ENCODE measurements at places on chromosomes 3 and 15. TPM values are rescaled to one million over a fixed set of nuclear protein-coding genes. Genes with fewer than 3 reads are reported as not detected.
A peak's percentile ranks its signal among the peaks of the same experiment; 100 is the strongest.

DNA sequence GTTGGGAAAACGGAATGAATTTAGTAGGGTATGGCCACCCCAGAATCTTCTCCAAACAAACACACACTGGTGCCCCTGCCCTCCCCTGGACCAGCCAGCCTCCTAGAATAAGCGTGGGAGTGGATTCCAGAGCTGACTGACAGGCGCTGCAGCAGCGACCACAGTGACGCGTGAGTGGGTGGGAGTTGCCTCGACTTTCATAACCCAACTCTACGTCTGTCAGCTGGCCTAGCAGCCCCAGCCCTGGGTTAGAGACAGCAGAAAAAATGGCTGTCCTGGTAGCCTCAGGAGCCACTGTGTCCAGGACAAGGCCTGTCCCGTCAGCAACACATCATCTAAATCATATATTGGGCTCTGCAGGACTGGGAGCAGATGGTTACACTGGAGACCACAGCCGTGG lies 10.0 kb downstream of the PLA2G4B start:
- no peaks in the 10 kb centered on the region for H3K4me1 ChIP-seq
- no peak for DNase-seq
- H3K27ac ChIP-seq = no peak overlapping the region

DNA sequence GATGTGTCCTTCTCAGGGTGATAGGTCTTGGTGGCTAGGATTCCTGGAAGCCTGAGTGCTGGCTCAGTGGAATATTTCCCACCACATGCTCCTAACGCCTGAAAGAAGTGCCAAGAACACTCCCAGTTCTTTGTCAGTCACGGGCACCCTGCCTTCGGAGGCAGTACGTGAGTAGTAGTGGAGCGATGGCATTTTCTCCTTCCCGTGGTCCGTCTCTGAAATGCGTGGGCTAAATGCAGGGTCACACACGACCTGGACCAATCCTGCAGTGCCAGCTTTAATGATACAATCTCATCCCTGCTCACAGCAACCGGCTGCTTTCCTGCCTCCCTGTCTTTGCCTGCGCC lies 14.5 kb downstream of the H1-8 start:
- peak overlapping the region; percentile 96 for H3K27ac ChIP-seq
- H3K4me1 ChIP-seq = peaks cover 63% of the 10 kb centered on the region
- no peaks in the 10 kb centered on the region for H3K36me3 ChIP-seq
- H3K4me3 ChIP-seq = no peak overlapping the region

Gene FES
- 5.7 TPM for total RNA-seq

DNA sequence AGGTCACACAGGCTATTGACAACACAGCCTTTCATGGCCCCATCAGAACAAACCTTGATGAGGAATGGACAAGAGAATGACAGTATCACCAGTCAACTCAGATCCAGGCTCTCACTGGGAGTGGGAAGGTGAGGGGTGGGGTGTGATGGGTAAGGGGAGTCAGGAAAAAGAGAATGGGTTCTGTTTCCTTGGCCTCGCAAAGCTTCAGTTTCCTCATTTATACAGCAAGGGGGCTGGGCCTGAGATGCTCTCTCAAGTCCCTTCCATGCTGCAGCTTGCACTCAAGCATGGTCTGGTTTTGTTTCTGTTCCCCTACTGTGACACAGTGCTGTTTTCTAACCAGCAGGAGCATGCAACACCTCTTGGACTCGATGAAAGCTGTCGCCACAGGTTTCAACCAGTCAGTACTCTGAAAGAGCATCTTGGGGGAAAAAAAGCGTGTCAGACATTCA lies 65.7 kb upstream of the IL12A start:
- no peaks in the 10 kb centered on the region for H3K4me1 ChIP-seq
- H3K27ac ChIP-seq = no peak overlapping the region
- DNase-seq = no peak
- no peak overlapping the region for H3K4me3 ChIP-seq

GRCh38 chr3:174266476-174266875 lies 592.7 kb upstream of the NAALADL2 start:
- H3K4me1 ChIP-seq = no peaks in the 10 kb centered on the region
- no peaks in the 10 kb centered on the region for H3K36me3 ChIP-seq
- H3K4me3 ChIP-seq = no peak overlapping the region
- no peak overlapping the region for H3K27ac ChIP-seq
- DNase-seq = no peak

GRCh38 chr3:21229426-21230135 lies 521.4 kb downstream of the ZNF385D start:
- no peaks in the 10 kb centered on the region for H3K27me3 ChIP-seq
- no peak overlapping the region for H3K4me3 ChIP-seq
- no peaks in the 10 kb centered on the region for H3K36me3 ChIP-seq
- H3K4me1 ChIP-seq = peaks cover 7% of the 10 kb centered on the region
- no peak for DNase-seq

- H3K36me3 ChIP-seq = no peaks in the 10 kb centered on the region
- no peak overlapping the region for H3K4me3 ChIP-seq
- no peak overlapping the region for H3K27ac ChIP-seq
- DNase-seq = no peak
- H3K27me3 ChIP-seq = no peaks in the 10 kb centered on the region
These were observed 139.3 kb upstream of the PEX5L start for GRCh38 chr3:180176059-180176458.

DNA sequence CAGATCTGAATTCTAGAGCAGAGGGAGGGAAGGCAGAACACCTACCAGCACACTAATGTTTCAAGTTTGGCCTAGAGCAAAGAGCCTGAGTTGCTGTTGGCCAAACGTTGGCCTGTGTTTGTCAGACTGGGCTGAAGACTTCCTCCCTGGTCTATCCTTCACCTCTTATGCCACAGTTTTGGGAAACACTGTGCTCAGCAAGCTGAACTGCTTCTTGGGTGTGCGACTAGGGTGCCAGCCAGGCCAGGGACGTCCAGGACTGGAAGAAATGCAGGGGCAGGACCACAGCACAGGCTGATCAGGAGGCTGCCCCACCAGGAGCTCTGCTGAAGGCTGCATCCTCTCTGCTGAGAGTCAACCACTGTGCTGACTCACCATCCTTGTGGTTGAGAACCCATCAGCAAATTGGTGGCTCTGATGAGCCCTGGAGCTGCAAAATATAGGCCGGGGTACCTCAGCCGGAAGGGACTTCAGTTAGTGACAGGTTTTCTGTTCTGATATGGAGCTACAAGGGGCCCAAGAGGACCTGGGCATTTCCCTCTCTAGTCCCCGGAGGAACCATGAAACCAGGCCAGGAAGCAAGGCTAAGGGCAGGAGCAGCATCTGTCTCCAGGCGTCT lies 131.6 kb upstream of the RASGRP1 start:
- no peaks in the 10 kb centered on the region for H3K4me1 ChIP-seq
- H3K36me3 ChIP-seq = no peaks in the 10 kb centered on the region
- no peaks in the 10 kb centered on the region for H3K27me3 ChIP-seq
- no peak overlapping the region for H3K4me3 ChIP-seq
- no peak overlapping the region for H3K27ac ChIP-seq

Gene CPN2
- total RNA-seq = 3.5 TPM

GRCh38 chr3:48301800-48302166 lies 31.7 kb downstream of the SPINK8 start:
- H3K27ac ChIP-seq = peak overlapping the region; percentile 99
- peaks cover 1% of the 10 kb centered on the region for H3K27me3 ChIP-seq
- H3K4me1 ChIP-seq = peaks cover 9% of the 10 kb centered on the region
- peak; percentile 40 for DNase-seq

Gene SIDT1
- total RNA-seq = 0.90 TPM

Gene KY
- total RNA-seq = 1.6 TPM

- no peak overlapping the region for H3K4me3 ChIP-seq
- no peak for DNase-seq
- H3K36me3 ChIP-seq = no peaks in the 10 kb centered on the region
These were observed 7.2 kb upstream of the OTOL1 start for GRCh38 chr3:161489395-161489794.

GRCh38 chr3:6392123-6392522 lies 468.8 kb upstream of the GRM7 start:
- H3K36me3 ChIP-seq = no peaks in the 10 kb centered on the region
- H3K4me3 ChIP-seq = no peak overlapping the region
- H3K27ac ChIP-seq = no peak overlapping the region
- H3K27me3 ChIP-seq = no peaks in the 10 kb centered on the region

- no peak overlapping the region for H3K27ac ChIP-seq
- no peak overlapping the region for H3K4me3 ChIP-seq
- H3K4me1 ChIP-seq = no peaks in the 10 kb centered on the region
These were observed 170.5 kb downstream of the SLCO3A1 start for GRCh38 chr15:92023965-92024364.

DNA sequence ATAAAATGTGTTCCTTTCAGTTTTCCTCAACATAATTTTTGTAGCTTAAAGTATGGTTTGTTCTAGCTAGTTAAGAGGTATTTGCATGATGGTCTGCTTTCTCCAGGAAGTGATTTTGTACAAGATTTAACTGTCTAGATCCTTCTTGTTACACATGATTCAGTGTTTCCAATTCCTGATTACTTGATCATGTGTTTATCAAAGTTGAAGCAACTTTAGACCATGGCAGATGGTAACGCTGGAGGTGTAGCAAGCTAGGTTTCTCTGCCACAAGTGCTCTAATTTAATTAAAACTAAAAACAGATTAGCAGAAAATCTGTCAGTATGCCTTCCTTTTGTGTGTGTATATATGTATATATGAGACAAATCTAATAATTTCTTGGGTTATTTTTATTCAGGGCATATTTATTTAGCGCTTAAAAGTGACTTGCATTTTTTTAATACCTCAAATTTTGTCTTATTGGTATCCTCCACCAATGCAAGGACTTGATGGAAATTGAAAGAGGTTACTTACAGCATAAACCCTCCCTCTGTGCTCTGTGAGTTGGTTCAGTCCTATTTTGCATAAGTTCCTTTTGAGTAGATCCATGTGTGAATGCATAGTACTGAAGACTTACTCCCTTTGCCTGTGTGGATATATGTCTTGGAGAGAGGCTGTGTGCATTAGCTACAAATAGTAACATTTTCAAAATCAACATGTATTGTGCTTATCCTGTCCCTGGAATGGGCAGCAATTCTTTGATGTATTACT lies 157.3 kb upstream of the CGNL1 start:
- peak overlapping the region; percentile 70 for H3K27ac ChIP-seq
- H3K36me3 ChIP-seq = no peaks in the 10 kb centered on the region
- H3K4me1 ChIP-seq = peaks cover 42% of the 10 kb centered on the region

Gene DUOX1
- total RNA-seq = 3.3 TPM

- peaks cover 11% of the 10 kb centered on the region for H3K4me1 ChIP-seq
- no peak overlapping the region for H3K27ac ChIP-seq
These were observed 69.7 kb downstream of the XXYLT1 start for GRCh38 chr3:195201295-195201694.

DNA sequence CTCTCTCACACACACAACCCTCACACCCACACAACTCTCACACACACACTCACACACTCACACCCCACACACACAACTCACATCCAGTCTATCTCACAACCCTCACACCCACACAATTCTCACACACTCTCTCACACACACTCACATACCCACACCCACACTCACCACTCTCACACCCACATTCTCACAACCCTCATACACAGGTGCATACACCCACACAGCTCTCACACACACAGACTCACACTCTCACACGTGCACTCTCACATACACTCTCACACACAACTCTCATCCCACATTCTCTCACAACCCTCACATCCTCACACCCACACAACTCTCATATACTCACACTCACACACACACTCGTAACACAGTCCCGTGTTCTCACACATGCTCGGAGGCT lies 134.4 kb downstream of the FBLN2 start:
- no peak for DNase-seq
- H3K4me3 ChIP-seq = no peak overlapping the region
- H3K27me3 ChIP-seq = no peaks in the 10 kb centered on the region
- H3K4me1 ChIP-seq = no peaks in the 10 kb centered on the region

GRCh38 chr15:52445553-52445952 lies 83.1 kb downstream of the MYO5A start:
- H3K27me3 ChIP-seq = no peaks in the 10 kb centered on the region
- no peaks in the 10 kb centered on the region for H3K4me1 ChIP-seq
- no peaks in the 10 kb centered on the region for H3K36me3 ChIP-seq
- no peak overlapping the region for H3K4me3 ChIP-seq

DNA sequence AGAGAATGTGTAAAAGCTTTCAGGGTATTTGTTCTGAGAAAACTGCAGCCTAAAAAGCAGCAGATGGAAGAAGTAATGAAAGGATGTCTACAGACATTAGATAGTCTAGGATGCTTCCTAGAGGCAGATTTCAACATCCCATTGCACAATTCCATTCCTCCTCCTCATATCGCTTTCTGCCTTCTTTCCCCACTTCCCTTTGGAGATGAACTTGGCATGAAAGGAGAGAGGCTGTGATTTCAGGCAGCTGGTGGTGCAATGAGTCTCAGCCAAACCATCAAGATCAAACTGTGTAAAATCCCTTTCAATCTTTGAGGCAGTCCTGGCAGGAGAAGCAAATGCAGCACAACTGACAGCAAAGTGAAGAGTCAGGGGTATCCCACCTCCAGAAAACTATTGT lies 438.7 kb upstream of the KCNMB2 start:
- no peaks in the 10 kb centered on the region for H3K36me3 ChIP-seq
- no peak overlapping the region for H3K4me3 ChIP-seq
- H3K27me3 ChIP-seq = no peaks in the 10 kb centered on the region
- peak overlapping the region; percentile 30 for H3K27ac ChIP-seq
- DNase-seq = peak; percentile 44
- no peaks in the 10 kb centered on the region for H3K4me1 ChIP-seq

GRCh38 chr3:190577225-190577624 lies 63.3 kb downstream of the IL1RAP start:
- H3K4me1 ChIP-seq = no peaks in the 10 kb centered on the region
- no peak overlapping the region for H3K4me3 ChIP-seq
- H3K36me3 ChIP-seq = no peaks in the 10 kb centered on the region
- DNase-seq = no peak
- H3K27me3 ChIP-seq = no peaks in the 10 kb centered on the region
- H3K27ac ChIP-seq = no peak overlapping the region

DNA sequence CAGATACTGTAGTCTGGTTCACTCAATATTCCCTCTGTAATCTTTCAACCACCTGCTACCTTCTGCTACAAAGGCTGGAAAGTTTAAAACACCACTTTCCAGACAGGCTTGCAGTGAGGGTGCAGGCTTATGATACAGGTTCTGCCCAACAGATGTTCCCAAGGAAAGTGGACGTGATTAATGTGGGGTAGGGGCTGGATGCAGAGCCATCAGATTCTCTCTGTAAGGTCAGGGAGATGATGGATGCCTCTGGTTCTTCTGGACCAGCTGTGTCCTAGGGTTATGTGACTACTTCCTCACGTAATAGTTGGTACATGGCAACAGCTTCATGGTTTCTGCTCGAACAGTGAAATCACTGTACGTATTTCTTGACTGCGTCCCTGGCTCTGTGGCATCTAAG lies 11.1 kb downstream of the GPR176 start:
- no peak for DNase-seq
- H3K4me3 ChIP-seq = no peak overlapping the region
- no peak overlapping the region for H3K27ac ChIP-seq
- no peaks in the 10 kb centered on the region for H3K36me3 ChIP-seq
- no peaks in the 10 kb centered on the region for H3K27me3 ChIP-seq
- H3K4me1 ChIP-seq = no peaks in the 10 kb centered on the region

Gene TAMM41
- total RNA-seq = 10.2 TPM

- DNase-seq = no peak
- H3K36me3 ChIP-seq = no peaks in the 10 kb centered on the region
- H3K27ac ChIP-seq = peak overlapping the region; percentile 10
- no peak overlapping the region for H3K4me3 ChIP-seq
- peaks cover 4% of the 10 kb centered on the region for H3K4me1 ChIP-seq
These were observed 32.3 kb downstream of the ARRDC4 start for GRCh38 chr15:97992823-97993222.

GRCh38 chr3:39457361-39457760 lies 10.1 kb upstream of the MOBP start:
- DNase-seq = no peak
- H3K36me3 ChIP-seq = no peaks in the 10 kb centered on the region
- H3K27me3 ChIP-seq = no peaks in the 10 kb centered on the region
- no peak overlapping the region for H3K27ac ChIP-seq

- DNase-seq = no peak
- H3K4me1 ChIP-seq = peaks cover 6% of the 10 kb centered on the region
- no peak overlapping the region for H3K27ac ChIP-seq
- no peaks in the 10 kb centered on the region for H3K36me3 ChIP-seq
- no peaks in the 10 kb centered on the region for H3K27me3 ChIP-seq
- H3K4me3 ChIP-seq = no peak overlapping the region
These were observed 29.4 kb downstream of the GAP43 start for GRCh38 chr3:115652738-115653137.

Gene EID1
- total RNA-seq = 218 TPM

All from hepatocyte (in vitro differentiated cells).